ENCODE measurements at places on chromosomes 12 and 14.

DNA sequence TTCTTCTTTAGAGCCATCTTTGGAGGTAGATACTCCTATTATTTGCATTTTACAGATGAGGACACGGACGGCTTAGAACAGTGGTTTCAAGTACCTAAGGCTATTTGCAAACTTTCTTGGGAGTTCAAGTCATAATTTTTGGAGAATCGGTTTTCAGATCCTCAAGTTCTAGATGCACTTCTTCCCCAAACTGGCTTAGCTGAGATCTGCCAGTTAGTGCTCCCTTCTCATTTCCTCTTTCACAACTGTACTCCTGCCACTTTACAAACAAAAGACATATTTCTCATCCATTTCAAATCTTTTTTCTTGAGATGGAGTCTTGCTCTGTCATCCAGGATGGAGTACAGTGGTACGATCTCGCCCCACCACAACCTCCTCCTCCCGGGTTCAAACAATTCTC lies 77.3 kb downstream of the HELB start:
- no peak for DNase-seq

DNA sequence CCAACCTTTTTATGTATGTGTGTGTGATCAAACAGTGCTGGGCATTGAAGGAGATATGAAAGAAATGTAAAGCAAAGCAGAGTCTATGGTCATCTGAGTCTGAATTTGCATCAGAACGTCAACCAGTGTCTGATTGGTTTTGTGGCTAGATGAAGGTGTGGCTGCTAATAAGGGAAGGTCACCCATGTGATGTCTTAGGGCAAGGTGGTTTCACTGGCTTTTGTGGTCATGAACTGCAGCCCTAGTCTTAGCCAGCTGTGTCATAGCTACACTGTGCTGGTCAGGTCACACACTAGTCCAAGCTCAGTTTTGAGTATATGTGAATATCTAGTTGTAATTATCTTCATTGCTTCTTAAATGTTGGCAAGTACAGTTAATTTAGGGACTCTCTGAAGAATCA lies 105.8 kb downstream of the TGFB3 start:
- no peak for DNase-seq

DNA sequence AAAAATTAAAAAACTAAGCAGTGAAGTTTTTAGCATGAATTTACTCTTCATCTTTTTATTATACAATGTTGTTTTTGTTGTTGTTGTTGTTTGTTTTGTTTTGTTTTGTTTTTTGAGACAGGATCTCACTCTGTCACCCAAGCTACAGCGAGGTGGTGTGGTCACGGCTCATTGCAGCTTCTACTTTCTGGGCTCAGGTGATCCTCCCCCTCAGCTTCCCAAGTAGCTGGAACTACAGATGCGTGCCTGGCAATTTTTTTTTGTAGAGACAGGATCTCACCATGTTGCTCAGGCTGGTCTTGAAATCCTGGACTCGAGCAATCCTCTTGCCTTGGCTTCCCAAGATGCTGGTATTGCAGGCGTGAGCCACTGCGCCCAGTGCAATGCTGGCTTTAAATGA lies 11.3 kb downstream of the PPFIBP1 start:
- no peak for DNase-seq

DNA sequence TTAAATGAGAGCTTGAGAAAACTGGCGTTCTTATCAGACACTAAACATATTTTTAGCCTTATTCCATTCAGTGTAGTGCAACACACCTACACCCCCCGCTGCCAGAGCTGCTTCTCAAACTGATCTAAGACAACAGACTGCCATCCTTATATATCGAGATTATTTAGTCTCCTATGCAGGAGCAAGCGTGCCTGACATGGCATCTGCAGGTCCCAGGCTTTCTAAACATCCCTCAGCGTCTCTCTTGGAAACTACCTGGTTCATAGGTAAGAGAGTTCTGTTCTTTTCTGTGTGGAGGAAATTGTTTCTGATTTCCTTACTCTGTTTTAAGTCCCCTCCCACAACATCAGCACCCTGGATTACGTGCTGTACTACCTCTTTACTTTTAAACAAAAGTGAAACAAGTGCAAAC lies 117.1 kb upstream of the PTPRB start:
- DNase-seq: no peak

DNA sequence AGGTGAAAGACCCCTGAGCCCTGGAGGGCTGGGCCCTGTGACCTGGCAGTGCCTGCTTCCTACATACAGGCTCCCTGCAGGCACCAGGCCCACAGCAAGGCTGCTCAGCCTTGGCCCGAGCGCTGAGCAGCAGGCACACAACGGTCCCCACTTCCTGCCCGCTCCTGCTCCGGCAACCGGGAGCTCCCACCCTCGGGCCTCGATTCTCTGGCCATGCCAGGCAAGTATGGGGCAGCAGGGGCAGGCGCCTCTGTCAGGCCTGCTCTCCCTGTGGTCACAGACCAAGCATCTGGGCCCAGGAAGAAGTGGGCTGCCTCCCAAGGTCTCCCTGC lies 30.6 kb upstream of the NUDT14 start:
- no peak for DNase-seq

DNA sequence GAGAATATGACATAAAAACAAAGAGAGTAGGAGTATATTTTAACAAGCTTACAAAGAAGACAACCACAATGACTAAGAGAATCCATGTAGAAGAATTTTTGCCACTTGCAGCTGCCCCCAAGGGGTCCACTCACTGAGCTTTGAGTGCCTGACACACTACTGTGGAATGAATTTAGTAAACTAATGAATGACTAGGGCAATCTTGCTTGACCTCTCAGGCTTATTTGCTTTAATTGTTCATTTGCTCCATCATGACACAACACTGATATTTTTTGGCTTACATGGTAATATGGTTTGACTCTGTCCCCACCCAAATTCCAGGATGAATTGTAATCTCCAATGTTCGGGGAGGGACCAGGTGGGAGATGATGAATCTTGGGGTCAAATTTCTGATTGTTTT lies 249.1 kb upstream of the FAR2 start:
- no peak for DNase-seq

DNA sequence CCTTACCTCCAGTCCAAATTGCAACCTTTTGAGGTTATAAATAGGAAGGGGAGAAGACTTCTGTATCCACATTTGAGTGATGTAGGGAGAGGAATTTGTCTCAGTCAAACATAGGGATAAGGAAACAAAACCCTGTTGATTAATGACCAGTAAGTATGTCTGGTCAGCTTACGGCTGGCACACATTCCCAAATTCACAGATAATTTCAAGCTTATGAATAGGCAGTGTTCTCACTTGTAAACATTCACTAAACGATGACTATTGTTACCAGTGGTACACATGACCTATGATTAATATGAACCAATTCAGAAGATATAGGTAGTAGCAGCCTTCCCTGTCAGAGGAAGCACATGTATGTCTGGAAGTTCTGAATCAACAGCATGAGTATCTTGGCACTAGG lies 33.0 kb upstream of the SLC5A8 start:
- no peak for DNase-seq

DNA sequence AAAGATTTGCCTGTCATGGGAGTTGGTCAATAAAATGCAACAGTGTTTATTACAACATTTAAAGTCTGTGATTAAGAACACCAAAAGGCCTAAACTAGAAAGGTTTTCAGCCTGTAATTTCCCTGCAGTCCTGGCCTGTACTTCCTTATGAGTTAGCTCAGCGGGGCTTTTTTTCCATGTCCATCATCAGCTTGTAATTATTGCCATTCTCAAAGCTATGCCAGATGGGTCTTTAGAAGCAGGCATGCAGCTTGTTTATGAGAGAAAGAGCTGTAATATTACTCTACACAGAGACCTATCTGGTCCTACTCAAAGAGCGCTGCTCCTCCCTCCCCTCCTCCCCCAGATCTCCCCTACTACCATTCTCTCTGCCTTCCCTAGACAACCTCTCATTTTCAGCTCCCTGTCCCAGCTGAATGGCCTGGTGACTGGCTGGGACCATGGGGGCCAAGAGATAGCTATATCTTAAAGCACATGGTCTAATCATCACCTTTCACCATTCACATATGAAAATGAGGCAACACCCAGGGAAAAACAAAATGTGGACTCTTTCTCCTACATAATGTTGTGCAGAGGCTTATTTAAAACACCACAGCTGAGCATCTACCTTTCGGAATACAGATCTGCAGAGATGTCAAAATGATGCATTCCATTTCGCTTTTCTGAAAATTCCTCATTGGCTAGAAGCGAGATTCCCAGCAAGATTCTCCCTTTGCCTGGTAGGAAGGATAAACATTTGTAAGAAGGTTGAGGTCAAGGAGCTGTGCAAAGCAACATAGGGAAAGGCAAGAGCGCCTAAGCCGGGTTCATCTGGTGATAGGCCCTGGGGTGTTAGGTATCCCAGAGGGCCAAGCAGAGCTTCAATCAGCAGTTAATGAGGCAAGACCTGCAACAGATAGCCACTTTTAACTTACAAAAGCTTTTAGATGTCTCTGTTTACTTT lies 209.7 kb upstream of the CDKN3 start:
- DNase-seq: no peak
